Stimulated activated CD4-positive, alpha-beta T cell treated with anti-CD3 and anti-CD28 coated beads, Interleukin-12 subunit alpha, Interleukin-12 subunit beta, amount 100 ng/mL, for 24 hours (primary cell): ENCODE measurements at places on chromosomes 11 and 22.

DNA sequence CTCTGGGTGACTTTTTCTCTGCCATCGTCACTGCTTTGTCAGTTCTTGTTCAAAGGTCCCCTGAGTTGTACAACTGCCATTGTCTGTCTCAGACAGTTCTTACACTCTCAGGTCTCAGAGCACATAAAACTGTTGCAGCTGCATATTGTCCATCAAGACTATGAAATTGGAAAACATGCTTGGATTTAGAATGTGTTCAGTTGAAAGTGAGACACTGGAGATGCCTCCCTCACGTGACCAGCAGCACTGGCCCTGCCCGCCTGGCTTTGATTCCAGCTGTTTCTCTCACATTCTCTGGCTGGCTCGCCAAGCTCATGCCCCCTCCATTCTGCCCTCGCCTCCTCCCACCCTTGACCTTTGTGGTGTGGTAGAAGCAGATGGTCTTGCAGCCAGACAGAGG, 244.2 kb downstream of the NTM start:
- DNase-seq: no peak

DNA sequence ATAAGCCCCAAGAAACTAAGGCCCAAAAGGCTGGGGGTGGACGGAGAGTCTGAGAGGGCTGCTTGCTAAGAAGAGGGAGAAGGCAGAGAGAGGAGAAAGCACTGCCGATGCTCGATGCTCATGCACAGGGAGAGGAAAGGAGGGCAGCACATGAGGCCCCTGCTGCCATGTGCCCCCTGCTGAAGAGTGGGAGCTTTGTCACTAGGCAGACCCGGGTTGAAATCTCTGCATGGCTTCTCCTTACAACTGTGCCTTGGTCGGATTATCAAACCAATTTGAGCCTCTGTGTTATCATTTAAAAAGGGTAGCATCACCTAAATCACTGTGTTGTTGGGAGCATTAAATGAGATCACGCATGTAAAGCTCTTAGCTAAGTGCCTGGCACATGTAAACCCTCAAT, 330.5 kb downstream of the NXPE2 start:
- no peak for DNase-seq

GRCh38 chr22:42317008-42317407, 46.6 kb upstream of the TCF20 start:
- no peak for DNase-seq

DNA sequence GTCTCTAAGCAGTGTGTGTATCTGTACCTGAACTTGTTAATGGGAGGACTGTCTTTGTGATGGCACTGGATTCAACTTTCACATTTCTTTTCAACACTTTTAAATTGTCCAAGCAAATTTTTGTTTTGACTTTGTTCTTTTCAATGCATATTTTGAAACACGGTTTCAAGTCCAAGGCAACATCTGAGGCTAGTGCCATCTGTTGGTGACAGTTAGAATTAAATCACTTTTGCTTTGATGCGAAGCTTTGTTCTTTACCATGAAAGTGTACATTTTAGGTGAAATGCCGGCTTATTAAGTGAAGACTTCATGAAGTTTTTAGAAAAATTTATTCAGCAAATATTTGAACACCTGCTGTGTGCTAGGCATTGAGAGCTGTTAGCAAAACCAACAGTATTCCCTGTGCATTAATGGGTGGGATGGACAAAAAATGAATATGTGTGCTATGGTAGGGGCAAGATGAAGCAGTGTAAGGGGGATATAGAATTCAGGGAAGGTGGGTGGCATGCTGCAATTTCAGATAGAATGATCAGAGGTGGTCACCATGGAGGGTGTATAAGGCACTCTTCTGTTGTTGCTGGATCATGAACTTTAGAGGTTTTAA, 70.2 kb downstream of the DDX10 start:
- no peak for DNase-seq

- no peak for DNase-seq
Measured at GRCh38 chr11:116070520-116070919, 566.3 kb upstream of the CADM1 start.

- DNase-seq: no peak
Measured at GRCh38 chr11:13051257-13051656, 42.1 kb downstream of the RASSF10 start.
